ENCODE measurements at places on chromosomes 7 and 10.

DNA sequence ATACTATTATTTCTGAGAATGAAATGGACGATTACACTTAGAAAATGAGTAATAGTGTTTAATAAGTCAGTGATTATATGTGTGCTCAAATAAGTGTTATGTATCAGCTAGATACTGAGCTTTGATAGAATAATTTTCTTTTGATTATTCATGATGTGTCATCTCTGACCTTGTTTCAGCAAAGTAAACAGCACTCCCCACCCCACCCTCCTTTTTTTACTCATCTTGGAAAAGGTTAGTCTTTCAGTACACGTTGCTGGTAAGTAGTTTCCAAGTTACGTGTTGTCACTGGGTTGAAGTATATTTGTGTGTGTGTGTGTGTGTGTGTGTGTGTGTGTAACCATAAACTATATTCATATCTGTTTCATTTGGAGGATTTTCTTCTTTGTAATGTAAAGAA, 84.1 kb downstream of the GNAI1 start:
- DNase-seq: no peak

GRCh38 chr7:73602721-73603651, 21.3 kb downstream of the MLXIPL start:
- DNase-seq: no peak

- no peak for DNase-seq
Measured at GRCh38 chr7:78254726-78255055, 456.1 kb downstream of the PHTF2 start.

GRCh38 chr10:15419279-15419874, 48.3 kb upstream of the FAM171A1 start:
- DNase-seq: peak; percentile 64

DNA sequence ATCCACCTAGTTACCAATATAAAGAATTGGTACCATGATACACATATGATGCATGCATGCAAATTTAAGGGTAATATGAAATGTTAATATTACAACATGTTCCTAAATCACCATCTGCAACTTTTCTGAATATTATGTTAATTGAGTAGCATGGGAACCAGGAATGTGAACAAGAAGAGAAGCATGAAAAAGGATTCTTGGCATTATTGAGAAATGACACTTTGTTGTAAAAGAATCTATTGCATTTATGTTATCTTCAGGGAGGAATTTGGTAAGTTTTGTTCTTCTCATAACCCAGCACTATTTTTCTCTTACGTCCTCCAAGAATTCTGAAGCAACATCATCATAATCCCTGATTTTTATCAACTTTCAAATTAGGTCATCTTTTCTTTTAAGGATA, 159.9 kb upstream of the SLC25A13 start:
- DNase-seq: no peak

DNA sequence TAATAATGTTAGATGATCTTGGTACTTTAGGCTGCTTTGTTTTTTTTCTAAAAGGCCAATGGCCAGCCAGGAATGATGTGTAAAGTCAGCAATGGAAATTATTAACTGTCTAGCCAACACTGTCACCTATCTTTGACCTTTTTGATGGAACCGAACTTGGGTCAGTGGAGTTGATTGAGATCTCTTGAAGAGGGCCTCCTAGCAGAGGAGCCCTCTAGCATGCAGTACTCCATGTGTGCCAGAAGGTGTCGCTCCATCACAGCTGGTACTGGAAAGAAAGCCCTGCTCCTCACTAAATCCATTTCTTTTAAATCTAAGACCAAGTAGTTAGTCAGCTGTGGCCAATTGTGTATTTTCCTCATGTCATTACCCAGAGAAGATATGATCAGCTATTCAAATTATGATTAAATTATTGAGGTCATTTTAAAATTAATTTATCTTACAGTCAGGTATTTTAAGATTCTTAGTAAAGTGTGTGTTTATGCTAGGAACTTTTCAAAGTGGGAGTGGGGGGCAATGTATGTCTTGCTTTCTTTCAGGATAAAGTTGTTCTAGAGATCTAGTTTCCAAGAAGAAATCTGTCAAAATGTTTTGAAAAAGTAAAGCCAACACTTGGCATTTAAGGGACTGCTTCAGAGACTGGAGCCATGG, 33.1 kb upstream of the CROT start:
- peak; percentile 73 for DNase-seq

DNA sequence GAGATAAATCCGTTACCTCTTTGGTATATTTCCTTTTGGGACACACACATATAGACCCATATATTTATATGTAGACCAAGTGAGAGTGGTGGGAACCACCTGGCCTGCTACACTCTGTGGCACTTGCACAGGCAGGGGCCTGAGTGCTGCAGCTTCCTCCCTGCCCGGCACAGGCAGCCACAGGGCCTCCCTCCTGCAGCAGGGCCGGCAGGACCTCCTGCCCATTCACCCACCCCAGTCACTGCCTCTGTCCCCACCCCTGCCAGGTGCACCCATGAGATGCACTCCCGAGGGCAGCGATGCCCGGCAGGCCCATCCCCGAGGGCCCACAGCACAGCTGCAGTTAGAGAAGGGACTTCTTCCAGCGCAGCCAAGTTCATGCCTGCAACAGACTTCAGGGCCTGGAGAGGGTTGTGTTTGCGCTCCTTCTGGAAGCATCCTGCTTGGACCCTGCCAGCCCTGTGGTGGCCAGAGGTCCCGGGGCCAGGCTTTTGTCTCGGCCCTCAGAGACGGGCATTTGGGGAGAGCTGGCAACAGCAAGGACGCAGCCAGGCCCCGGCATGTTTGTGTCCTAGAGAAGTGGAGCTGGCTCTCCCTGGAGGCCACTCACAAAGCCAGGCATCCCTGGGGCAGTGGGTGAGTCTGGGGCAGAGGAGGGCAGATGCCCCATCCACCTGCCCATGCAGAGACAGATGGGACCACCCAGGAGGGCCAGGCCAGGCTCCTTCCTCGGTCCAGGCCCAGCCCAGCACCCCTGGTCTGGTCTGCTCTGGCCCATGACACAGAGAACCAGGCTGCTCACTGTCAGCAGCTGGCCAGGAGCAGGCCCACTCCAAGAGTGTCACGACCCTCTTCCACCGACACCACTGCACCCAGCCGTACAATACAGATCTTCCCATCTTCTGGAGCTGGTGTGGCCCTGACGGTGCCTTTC, 41.4 kb downstream of the PWWP2B start:
- DNase-seq: no peak

DNA sequence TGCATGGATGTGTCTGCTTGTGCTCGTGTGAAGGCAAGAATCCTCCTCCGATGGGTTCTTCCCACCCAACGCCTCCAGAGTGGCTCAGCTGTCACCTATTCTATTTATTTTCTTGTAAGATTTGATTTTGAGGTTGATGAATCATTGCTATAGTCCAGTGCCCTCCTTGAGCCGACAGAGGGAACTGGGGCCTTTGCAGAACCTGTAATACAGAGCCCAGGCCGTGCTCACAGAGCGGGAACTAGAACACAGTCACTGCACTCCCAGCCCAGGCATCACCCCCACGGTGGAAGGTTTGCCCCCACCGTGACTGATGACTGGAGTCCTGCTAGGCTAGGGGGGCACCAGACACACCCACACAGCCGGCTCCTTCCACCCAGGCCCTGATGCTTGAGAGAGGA, 2.0 kb downstream of the RARRES2 start:
- DNase-seq: no peak

GRCh38 chr7:49852619-49853462, 79.4 kb downstream of the VWC2 start:
- peak; percentile 51 for DNase-seq

DNA sequence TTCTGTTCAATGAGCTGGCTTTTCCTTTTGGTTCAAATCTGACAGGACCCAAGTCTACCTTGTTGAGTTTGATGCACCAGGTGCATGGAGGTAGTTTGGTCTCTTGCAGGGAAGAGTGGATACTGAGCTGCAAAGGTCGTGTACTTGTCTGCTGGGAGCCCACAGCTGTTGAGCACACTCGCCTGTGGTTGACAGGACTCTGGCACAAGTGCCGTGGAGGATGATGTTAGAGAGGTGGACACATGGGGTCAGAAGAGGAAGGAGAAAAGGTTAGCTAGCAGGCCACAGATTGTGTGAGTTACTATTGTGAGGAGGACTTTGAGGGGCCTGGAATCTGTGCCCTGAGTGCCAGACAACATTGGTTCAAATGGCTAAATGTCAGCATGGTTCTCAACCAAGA, 197.3 kb downstream of the CREB5 start:
- no peak for DNase-seq

GRCh38 chr7:16021851-16022250, 335.4 kb upstream of the MEOX2 start:
- DNase-seq: no peak

Data from mucosa of gallbladder (tissue), 1 donor.